ENCODE measurements at places on chromosomes 5 and 9.

- no peak for DNase-seq
These were observed 181.1 kb downstream of the TRIM32 start for GRCh38 chr9:116868201-116868600.

DNA sequence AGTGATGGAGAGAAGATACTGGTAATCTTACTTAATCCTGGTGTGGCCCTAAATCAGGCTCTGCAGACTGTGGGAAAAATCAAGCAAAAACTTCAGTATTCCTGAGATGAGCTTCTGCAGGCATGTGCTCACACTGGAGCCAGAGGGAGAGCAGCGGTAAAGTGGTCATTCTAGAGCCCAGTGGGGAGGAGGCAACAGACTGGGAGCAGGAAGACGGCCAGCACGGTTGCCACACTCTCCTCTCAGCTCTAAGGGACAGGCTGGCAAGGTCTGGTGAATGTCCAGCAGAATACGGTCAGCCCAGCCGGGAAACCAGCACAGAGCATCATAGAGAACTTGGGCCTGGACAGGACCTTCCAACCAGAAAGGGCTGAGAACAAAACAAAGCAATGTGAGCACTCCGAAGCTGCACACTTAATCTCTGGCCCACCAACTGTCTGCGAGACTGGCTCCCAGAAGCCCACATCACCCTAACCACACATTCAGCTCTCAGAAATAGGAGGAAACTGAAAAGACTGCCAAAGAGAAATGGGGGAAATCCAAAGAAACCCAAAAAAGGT is 30.3 kb downstream of the MED27 start:
- no peak for DNase-seq

DNA sequence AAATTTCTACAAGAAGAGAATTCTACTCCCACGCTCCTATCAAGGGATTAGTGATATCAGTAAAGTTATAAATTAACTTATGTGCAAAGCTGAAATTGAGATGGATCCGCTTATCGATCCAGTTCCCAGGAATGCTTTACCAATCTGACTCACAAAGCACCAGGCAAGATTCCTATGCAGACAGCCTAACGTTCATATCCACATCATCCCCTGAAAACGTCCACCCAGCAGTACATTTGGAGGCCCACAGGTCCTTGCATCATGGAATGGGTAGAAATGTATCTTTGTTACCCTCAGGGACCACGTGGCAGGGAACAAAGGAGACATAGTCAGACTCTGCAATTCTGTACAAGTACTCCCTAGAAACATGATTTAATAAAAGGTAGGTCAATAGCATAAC is 147.4 kb downstream of the ESM1 start:
- no peak for DNase-seq

DNA sequence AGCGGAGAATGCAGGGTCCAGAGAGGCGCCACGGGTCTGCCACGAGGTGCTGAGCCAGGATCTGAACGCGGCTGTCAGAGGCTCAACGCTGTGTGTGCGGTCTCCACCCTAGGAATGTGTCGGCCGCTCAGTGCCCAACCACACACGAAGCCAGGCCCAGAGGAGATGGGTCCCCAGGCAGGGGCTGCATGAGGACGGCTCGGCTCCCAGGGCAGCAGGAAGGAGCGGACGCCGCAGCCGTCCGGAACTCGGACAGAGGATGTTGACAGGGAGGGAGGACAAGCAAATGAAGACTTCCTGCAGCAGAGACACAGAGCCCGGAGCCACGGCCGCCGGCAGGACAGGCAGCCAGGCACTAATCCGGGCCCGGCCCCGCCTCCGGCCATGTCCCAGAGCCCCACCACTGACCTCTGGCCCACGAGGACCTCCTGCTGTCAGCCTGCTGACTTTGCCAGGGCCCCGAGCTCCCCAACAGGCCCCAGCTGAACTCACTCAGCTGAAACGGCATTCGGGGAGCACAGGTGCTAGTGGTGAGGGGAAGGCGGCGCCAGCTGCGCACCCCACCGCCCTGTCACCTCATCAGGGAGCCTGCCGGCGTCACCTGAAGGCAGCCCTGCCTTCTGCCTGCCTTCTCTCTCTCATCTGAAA is 12.7 kb downstream of the VAV2 start:
- no peak for DNase-seq

DNA sequence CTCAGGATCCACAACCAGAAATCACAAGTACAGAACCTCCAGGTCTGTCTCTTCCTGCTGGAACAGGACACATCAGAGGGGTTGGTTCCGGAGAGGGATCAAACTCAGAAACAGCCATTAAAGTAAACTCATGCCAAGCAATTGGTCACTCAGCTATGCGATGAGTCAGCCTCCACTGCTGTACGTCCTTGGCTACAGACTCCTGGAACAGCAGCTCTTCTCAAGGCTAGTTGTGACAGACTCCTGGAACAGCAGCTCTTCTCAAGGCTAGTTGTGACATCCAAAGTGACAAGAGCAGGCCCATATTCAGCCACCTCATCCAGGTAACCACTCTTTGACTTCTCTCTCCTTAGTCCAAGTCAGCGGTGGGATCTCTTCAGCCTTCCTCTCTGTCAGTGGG is at the start of gene SPINK13:
Gene SPINK13 (plus strand): TSS at position 229 of the 400 bp plus-strand sequence. CDS start 1,279 bp downstream, outside the sequence.
- DNase-seq = no peak

GRCh38 chr5:31614151-31615020 is 24.5 kb upstream of the PDZD2 start:
- no peak for DNase-seq

- no peak for DNase-seq
These were observed 33.0 kb downstream of the NR3C1 start for GRCh38 chr5:143370440-143370839.

- no peak for DNase-seq
These were observed 9.3 kb downstream of the SLC25A48 start for GRCh38 chr5:135843571-135844337.

DNA sequence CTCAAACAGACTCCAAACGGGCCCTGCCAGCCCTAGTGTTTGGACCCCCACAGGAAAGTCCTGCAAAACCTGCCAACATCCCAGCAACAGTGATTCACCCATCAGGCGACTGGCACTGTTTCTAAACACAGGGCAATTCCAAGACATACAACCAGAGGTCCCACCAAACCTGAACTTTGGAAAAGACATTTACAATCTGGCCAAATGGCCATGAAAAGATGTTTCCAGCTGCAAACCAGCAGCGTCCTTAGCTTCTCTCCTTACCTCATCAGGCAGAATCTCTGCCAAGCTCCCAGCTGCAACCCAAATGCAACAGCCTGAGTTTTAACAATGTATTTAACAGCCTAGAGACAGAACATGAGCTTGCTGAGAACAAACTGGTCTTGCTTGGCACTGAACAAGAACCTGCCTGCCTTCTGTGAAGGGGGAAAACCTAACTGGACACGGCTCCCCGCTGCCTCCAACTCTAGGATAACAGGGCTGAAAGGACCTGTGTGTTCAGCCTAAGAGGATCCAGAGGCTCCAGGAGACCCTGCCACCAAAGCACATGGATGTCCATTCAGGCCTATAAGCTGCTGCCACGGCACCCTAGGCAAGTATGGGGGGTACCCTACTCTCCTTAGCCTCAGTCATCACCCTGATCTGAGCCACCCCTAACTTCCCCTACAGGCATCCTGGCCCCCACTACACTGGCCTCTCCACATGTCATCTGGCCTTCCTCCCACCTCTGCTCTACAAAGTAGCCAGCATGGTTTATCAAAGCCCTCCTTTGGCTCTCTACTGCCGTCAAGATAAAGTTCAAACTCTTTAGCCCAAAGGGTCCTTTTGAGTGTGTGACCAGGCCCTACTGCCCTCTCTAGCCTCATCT is 5.6 kb downstream of the P4HA2 start:
- no peak for DNase-seq

DNA sequence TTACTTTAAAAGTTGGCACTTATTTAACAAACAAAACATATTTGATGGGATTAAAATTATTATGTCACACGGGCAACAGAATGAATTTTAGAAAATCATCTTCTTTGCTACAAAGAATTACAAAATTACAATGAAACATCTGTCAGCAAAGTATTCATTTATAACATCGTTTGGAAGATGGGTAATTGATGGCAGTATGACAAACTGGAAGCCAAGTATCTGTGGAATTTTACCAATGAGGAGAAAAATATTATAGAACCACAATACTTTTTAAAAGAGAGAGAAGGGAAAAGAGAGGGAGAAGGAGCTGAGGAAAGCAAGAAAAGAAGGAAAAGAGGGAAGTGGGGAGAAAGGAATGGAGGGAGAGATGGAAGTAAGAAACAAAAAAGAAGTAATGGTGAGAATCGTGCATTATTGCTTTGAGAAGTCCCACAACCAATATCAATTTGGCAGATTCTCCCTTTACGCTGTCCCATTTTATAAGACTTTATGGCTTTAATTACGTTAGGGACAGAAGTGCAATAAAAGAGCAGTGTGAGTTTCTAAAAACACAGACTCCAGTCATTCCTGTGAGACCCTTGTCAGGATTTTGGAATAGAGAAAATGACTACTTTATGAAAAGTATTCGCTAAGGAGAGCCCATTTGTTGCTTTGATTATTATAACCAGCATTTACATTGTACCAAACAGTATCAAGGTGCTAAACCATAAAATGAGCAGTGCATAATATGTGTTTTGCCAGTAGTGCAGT is 76.7 kb downstream of the LURAP1L start:
- no peak for DNase-seq

DNA sequence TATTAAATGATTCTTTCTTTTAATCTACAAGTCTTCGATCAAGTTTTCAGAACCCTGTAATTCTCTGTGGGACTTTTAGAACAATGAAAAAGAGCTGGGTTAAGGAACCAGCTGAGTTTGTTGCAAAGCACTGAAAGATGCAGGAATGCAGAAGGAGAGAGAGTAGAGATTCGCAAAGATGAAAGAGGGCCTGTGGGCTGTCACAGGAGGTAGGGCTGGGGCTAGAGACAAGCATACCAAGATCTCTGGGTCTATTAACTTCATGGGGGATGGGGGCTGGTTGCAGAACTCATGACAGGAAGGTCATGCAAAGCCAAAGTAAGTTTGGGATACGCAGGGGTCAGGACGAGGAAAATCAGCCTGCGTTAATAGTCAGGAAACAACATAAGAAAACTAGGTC is 81.8 kb downstream of the LURAP1L start:
- no peak for DNase-seq

DNA sequence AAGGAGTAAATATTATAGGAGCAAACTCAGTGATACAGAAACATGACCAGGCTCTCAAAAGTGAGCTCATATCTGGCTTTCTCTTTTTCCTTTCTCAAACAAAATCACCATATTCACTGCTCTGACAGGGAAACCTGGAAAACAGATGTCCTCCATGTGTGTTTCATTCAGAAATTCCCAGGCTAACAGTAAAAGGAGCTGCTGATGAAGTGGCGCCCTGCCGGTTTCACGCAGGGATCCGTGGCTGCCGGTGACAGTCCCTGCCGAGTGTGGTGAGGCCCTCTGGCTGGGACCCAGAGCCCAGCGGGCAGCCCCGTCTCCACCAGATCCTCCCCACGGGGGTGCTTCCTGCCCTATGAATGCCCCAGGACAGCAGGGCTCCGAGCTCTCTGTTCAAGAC is 208.1 kb downstream of the GNA14 start:
- DNase-seq = no peak

- DNase-seq = no peak
These were observed 960 bp upstream of the IFNB1 start for GRCh38 chr9:21078702-21079101.

GRCh38 chr5:135887881-135888614 is 7.6 kb downstream of the IL9 start:
- no peak for DNase-seq

GRCh38 chr5:147044572-147045273 is 166.2 kb upstream of the PPP2R2B start:
- no peak for DNase-seq

DNA sequence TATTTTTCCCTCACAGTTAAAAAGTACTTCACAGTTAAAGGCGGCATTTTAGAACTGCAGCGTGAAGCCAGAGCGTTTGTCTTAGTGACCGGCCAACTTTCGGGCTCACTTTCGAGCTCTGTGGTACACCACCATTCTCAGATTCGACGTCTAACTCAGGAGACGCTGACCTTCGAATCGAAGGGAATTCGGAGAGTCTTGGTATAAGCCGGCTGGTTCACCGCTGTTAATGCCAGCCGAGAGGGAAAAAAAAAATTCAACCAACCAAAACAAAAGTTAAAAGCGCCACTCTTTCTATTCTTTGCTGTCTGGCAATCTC is 544 bp upstream of the SNX24 start:
- DNase-seq = no peak

DNA sequence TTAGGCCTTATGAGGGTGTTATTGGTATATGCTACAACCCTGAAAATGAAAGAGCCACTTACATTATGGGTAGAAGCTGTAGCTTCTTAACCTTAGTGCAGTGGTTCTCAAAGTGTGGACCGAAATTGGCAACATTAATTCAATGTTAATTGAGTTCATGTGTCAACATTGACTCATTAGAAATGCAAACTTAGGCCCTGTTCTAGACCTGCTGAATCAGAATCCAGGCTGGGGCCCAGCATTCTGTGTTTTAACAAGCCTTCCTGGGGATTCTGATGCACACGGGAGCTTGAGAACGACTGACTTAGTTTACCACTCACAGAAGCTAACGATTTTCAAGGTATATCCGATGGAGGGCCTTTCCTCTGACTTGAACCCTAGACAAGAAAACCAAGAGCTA is 7.3 kb downstream of the VLDLR start:
- DNase-seq = no peak

DNA sequence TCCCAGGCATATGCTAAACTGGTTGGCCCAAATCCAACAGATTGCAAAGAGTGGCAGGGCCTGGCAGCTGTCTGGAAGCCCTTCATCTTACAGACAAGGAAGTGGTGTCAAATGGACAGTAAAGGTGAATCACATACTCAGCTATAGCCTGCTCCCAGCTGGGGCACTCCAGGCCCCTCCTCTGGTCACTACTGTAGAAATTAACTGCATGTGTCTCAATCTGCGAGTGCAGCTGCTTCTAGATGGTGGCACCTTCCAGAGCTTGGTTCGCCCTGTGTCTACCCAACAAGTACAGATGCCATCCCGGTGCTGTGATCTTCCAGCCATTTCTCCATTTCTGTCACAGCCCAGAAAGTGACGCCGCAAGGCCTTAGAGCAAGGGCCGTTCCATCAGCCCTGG is 50.2 kb downstream of the OTULIN start:
- no peak for DNase-seq

DNA sequence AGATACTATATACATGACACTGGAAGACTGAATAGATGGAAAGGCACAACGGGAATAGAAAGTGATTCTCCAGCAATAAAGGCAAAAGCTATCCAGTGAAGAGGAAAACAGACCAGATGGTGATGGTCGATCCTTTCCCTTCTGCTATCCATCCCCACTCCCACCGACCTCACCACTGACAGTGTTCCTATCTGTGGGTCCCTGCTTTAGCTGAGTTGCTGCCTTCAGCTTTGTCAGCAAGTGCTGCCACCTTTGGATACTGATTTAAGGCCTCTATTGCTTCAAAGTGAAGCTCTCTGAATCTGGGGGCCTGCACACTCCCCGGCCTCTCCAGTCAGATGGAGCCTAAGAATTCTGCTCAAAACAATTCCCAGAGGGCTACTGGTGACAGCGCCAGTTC is 32.3 kb downstream of the EPB41L4A start:
- DNase-seq = no peak

Measured in activated CD4-positive, alpha-beta T cell treated with anti-CD3 and anti-CD28 coated beads for 4 hours (primary cell).